RKO (cell line): ENCODE measurements at places on chromosomes 12 and 14.

DNA sequence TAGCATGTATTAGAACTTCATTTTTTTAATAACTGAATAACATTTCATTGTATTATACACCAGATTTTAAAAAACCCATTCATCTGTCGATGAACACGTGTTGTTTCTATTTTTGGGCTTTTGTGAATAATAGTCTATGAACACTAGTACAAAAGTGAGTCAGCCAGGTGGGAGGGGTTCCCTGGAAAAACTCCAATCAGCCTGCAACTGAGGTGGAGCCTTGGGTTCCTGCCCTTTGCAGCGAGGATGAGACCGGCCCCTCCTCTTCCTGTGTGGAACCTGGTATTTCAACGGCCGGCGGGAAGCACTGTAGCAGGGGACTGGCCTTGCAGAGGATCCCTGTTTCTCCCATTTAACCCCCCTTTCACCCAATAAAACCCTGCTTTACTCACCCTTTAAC lies 56.1 kb downstream of the LMNTD1 start:
- peak; percentile 10 for DNase-seq

- no peak for DNase-seq
These were observed 75.1 kb downstream of the MED13L start for GRCh38 chr12:116202433-116202832.

- DNase-seq, result no peak
These were observed 37.3 kb downstream of the TCHP start for GRCh38 chr12:109937371-109937770.

DNA sequence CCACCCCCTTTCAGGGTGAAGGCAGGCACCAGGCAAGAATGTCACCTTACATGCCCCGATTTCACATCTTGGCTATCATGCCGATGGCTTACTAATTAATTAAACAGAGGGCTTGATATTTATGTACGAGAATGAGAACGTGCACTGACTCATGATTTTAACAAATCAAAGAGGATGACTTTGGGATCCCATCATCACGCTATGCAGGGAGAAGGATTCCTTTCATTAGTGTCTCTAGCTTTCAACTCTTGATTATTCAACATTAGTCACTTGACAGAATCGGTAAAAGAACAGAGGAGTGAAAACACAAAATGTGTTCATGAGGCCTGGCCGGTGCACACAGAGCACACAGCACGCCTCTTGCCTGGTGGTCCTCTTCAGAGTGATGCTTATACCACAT lies 80.6 kb downstream of the PRKAB1 start:
- DNase-seq, result no peak

- no peak for DNase-seq
These were observed at the start of gene TCL1B for GRCh38 chr14:95685978-95686922. Gene TCL1B, plus strand, starts transcription at chr14:95686426. Its CDS starts 42 bp downstream, at chr14:95686468.

- DNase-seq, result no peak
These were observed 59.7 kb downstream of the FUT8 start for GRCh38 chr14:65472189-65472588.

GRCh38 chr12:144650-145284 lies 69.2 kb downstream of the SLC6A12 start:
- no peak for DNase-seq

DNA sequence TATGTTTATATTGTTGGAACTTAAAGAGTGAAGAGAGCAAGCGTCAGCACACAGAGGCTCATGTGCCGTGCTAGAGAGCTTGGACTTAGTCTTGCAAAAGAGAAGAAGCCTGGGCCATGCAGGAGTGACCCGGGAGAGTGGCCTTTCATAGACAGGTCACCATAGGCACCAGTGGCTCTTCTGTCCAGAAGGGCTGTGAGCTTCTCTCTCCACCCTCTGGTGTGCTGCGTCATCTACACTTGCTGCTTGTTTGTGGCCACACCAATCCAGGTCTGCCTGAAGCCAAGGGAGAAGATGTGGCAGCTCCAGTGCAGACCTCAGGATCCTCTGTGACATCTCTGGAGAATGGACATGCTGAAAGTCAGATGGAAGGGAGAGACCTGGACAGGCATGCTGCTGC lies 74.4 kb downstream of the NTF3 start:
- DNase-seq, result no peak

DNA sequence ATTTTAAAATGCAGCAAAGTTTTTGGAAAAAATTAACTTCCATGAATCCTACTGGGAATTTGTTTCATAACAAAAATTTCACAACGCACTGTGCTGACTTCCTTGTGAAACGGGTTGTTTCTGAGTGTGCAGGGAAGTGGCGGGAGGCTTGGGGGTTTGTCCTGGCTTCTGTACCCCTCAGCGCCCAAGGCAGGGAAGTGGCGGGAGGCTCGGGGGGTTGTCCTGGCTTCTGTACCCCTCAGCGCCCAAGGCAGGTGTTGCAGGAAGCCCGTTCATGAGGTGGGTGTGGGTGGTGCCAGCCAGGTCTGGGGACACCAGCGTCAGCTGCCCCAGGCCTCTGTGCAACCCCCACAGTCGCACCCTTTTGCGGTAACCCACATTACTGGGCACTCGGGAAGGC lies 25.1 kb downstream of the ADGRD1 start:
- DNase-seq, result no peak

- no peak for DNase-seq
These were observed 63.3 kb downstream of the GTF2A1 start for GRCh38 chr14:81157431-81157830.

GRCh38 chr12:13377698-13378097 lies 181.2 kb downstream of the EMP1 start:
- DNase-seq, result no peak

- DNase-seq, result no peak
These were observed 82.7 kb upstream of the RPL10L start for GRCh38 chr14:46734286-46734685.

DNA sequence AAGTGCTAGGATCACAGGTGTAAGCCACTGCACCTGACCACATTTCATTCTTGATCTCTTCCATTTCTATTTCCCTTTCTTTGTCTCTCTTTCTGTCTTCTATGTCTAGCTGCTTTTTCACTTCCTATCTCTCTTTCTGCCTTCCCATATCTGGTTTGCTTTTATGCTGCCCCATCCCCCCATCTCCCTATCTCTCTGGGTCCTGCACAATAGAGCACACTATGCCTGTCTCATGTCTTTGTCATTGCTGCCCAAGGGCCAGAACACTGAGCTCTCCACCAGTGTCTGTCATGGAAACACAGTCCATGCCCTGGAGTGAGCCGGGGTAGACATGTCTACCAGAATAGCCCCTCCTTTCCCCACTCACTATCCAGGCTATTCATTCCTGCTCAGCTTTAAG lies 12.3 kb upstream of the RARG start:
- DNase-seq, result no peak

DNA sequence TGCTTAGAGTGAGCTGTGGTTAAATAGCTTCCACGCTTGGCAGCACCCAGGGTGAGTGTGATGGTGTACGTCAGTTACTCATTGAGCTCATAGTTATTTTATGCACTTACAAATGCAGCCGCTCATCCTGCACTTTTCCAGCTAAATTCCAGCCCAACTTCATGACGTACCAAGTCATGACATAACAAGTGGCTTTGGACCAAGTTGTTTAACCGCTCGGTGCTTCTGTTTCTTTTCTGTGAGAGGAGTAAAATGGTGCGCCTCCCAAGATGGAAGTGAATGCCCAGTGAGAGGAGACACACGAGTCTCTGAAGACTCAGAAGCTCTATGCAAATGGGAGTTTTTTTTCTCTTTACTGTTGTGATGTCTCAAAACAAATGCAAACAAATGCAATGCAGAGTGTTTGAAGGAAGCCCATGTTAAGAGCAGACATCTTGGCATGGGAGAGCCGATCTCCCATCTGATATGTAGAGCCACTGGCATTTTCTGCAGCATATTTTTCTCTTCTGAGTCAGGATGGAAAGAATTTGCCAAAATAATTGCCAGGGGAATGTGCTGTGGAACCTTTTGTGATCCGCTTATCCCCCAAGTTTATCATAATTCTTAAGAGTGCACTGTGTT lies 72.2 kb downstream of the FBXW8 start:
- DNase-seq, result no peak

GRCh38 chr12:79690638-79691510 lies at the start of gene PAWR:
Gene PAWR, minus strand, starts transcription at chr12:79690964. Its CDS starts 720 bp downstream, at chr12:79690244.
- peak; percentile 93 for DNase-seq

GRCh38 chr12:21343636-21344035 lies 8.9 kb upstream of the SLCO1A2 start:
- no peak for DNase-seq

DNA sequence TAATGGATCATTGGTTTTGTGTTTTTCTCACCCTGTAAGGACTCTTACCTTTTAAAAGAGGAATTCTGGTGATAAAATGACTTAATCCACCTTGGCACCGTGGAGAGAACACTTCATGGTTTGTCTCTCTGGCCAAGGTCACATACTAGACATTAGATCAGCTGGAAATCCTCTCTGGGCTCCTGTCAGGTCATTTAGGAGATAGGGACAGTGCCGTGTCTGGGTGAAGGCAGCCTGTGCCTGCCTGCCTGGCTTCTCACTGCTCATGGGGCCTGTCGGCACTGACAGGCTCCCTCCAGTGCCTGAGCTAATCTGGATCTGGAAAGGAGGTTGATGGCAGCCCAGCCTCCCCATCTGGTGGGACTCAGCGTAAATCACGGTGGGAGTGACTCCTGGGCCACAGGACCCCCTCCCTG lies 5.7 kb downstream of the CRADD start:
- no peak for DNase-seq

- DNase-seq, result peak; percentile 70
These were observed 169.0 kb downstream of the PRIMA1 start for GRCh38 chr14:93619176-93619793.

DNA sequence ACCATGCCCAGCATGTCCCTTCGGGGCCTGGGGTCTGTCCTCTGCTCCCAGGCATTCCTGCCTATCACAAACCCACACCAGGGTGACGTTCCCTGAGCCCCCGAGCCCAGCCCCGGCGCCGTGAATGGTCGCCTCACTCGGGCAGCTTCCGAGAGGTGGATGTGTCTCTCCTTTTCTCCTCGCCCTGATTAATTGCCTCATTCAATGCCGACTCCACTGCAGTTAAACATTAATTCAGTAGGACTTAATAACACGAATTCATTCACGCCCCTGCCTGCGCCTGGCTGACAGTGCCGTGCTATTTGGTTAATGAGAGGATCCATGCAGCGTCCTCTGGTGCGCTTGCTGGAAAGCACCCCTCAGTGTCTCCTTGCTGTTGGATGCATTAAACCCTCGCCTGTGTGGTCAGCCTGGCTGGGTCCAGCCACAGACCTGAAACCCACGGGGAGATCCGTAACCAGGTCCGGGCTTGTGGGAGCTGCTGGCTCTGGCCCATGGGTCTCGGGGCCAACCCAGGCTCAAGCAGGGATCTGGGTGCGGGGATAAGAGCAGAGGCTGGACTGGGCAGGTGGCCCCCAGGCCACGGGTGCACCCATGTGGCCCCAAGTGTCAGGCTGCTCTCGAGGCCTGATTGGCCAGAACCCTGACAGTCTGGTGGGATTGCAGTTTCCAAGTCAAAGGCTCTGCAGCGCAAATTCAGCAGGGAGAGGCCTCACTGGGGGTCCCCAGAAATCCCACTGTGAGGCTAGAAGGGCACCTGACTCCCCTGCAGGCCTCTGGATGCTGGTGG lies 55.4 kb downstream of the FBRSL1 start:
- DNase-seq, result no peak

DNA sequence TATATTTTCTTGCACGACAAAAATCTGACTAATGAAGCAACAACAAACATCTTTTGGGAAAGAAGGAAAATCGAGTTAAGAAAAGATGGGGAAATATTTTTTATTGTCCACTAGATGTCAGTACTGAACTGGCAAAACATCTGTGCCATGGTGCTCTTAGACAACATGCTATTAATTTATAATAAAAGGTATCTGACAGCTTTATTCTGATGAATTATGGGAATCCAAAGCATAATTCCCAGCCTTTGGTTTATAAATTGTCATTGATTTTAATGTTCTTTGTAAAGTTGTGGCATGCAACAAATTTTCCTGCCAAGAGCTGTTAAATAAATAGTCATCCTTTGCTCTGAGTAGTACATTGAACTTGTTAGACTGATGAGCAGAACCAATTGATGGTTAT lies 231.2 kb downstream of the ETNK1 start:
- peak; percentile 60 for DNase-seq

- DNase-seq, result no peak
These were observed 30.7 kb upstream of the OR4E1 start for GRCh38 chr14:21704338-21704737.

DNA sequence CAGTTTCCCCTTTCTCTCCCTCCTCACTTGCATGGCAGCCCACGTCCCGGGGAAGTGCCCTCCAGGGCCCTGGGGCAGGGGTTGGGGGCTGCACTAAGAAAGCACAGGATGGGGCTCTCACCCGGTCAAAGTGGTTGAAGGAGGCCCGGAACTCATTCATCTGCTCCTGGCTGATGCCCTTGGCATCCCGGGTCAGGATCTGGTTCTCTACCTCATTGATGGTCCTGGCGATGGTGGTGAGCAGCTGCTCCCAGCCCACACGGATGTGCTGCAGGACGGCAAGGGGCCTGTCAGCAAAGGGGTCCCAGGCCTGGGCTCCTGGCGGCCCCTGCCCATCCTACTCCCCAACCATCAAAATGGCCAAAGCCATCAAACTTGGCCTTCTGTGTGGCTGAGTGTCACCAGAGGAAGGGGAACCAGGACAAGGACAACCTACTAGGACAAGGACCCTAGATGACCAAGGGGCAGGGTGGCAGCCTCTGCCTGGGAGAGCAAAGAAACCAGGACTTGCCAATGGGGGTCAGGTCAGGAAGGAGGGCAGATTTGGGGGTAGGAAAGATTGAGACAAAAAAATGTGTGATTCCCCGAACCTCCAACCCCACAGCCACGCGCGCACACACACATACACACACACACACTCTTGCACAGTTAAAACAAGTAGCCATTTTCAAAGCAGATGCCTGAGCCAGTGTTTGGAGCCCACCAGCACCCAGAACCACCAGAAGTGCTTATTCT lies 87.1 kb upstream of the ZFP36L1 start:
- DNase-seq, result no peak

- DNase-seq, result no peak
These were observed 164.2 kb downstream of the CHST11 start for GRCh38 chr12:104620837-104621531.

DNA sequence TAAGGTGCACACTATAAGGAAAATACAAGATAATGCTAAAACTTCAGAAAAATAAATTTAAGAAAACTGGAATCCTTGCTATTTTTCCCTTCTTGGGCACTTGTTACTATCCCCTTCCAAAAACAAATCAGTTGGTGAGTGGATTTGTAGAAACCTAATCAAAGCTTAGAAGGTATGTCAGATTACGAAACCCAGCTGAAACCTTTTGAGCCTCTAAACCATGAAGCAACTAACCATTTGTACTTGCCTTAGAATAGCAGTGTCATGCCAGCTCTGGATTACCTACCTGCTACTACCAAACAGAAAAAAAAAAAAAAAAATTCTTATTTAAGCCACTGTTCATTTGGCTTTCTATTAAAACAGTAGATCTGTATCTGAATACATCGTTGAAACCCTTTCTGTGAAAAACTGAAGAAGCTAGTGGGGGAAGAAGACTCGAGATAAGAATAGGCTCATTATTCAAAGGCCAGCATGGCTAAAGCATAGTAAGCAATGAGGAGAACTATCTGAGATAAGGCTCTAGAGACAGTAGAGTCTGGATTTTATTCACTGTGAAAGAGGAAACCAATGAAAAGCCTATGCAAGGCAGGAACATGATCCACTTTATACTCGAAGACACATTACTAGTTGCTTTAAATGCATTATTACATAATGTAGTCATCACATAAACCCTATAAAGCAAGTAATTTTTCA lies 30.2 kb downstream of the OSBPL8 start:
- DNase-seq, result no peak

- no peak for DNase-seq
These were observed 45.5 kb upstream of the PLEKHG6 start for GRCh38 chr12:6265038-6265405.

- no peak for DNase-seq
These were observed 6.1 kb upstream of the ALDH1L2 start for GRCh38 chr12:105090361-105090760.
